CD4-positive, CD25-positive, alpha-beta regulatory T cell (primary cell): ENCODE measurements at places on chromosomes 11 and 22.
A peak's percentile ranks its signal among the peaks of the same experiment; 100 is the strongest.

DNA sequence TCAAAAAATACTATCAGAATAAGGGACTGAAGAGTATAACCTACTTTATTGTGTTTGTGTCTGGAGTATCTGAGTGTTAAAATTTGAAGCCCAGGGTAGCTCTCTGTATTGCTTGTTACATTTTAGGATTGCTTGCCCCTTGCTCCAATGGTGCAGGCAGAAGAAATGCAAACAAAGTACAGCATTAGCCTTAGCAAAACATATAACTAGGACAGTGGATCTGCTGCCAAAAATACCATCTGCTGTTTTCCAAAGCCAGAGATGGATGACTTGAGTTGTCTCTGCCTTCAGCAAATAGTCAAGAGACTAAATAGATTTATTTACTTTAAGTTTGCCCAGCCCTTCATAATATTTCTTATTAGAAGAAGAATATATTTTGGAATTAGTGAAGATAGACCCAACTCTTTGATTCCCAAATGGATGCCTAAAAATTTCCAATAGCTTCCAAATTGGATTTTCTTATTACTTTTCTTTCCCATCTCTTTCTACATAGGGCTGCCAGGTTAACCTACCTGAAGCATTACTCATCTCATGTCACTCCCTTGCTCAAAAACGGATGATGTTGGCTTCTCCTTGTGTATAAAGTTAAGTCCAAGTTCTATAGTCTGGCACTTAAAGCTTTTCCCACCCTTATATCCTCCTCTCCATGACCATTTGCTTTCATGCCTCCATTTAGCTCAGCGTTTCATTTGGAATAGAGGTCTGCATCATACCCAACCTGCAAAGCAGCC lies 66.3 kb downstream of the LDLRAD3 start:
- DNase-seq, result no peak

GRCh38 chr11:126133901-126134300 lies 71.2 kb upstream of the CDON start:
- no peak for DNase-seq

GRCh38 chr11:69595805-69596665 lies 44.9 kb upstream of the CCND1 start:
- no peak for DNase-seq

GRCh38 chr11:64407221-64407620 lies 48.3 kb downstream of the RPS6KA4 start:
- DNase-seq, result no peak

DNA sequence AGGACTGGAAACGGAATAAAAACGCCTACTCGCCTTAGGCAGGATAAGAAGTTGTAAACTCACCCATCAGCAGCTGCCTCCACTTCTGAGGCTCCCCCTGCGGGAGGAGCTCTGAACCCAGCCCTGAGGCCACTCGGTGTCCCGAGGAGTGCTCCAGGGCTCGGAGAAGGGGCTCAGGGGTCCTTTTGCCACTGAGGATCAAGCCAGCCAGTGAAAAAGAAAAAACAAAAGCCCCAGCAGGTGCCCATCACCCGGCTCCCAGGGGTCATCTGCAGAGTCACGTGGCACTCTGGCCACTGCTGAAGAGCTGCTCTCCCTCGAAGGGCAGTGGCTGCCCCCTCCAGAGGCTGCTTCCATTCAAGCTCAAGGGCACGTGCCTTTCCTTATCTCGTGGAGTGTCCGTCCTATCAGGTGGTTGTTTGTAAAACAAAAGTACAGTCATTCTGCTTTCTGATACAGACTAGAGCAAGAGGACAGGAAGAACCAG lies 29.0 kb downstream of the NUP50 start:
- DNase-seq, result no peak

GRCh38 chr11:32643526-32643925 lies 59.9 kb downstream of the EIF3M start:
- DNase-seq, result no peak

- no peak for DNase-seq
Measured at GRCh38 chr11:75402002-75402773, 2.9 kb downstream of the RPS3 start.

DNA sequence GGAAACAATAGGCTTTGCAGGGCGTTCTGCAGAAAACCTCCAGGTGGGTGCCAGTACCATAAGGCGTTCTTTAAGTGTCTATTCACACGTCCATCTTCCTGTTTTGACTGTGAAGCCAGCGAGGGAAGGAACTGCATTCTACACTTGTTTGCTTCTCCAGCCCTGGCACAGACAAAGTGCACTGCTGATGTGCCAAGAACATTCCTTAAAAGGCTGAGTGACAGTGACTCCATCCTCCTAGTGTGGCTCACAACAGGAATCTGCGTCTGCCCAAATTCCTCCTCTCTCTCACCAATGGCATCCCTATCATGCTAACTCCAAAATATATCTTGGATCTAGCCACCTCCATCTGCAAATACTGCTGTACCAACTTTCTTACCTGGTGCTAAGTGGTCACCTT lies 407.4 kb upstream of the SYN3 start:
- no peak for DNase-seq

- DNase-seq, result no peak
Measured at GRCh38 chr11:75591966-75592365, 29.9 kb downstream of the SERPINH1 start.

- no peak for DNase-seq
Measured at GRCh38 chr11:2498750-2499149, 53.9 kb downstream of the KCNQ1 start.

DNA sequence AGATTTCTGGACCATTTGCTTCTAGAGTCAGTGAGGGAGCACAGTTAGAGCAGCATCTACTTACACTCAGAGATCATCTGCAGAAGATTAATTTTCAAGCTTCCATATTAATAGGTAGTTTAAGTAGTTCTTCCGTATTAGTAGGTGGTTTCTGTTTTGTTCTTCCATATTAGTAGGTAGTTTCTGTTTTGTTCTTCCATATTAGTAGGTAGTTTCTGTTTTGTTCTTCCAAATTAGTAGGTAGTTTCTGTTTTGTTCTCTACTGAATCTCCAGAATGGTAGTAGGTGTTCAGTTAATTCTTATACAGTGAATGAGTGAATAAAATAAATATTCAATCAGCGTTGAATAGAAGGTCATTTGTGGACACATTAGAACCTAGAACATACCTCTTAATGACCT lies 175.7 kb downstream of the TMEM135 start:
- peak; percentile 5 for DNase-seq

DNA sequence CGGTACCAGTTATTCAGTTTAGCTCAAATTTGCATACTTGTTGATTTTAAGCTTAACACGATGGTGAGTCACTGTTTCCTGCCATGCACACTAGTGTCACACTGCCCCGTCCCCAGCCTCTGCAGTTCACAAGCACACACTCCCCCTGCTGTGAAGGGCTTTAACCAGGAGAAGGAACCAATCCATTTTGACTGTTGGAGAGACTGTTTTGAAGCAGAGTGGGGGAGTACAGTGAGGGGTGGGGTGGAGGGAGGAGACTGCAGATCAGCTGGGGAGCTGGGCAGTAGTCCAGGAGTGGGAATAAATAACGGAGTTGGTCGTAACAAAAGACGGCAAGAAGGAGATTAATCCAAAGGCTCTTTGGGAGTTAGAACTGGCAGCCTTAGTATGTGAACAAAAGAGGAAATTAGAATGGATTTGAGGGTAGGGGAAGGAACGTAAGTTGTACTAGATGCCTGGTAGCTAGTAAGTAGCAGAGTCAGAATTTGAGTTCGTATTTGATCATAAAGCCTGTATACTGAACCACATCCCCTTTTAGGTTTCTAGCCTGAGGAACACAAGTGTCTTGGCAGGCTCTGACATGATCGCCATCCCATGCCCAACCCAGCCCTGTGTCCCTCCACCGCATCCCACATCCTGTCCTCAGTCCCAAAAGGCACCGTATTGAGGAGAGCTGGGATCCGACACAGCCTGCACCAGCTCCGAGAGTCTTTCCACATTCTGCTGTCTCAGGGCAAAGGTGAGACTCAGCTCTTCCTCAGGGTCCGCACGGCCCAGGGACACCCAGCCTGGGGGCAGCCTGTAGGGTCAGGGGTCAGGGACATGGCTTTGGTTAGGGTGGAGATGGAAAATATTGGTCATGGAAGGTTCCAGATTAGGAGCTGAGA lies 862 bp downstream of the TPP1 start:
- DNase-seq, result peak; percentile 59

DNA sequence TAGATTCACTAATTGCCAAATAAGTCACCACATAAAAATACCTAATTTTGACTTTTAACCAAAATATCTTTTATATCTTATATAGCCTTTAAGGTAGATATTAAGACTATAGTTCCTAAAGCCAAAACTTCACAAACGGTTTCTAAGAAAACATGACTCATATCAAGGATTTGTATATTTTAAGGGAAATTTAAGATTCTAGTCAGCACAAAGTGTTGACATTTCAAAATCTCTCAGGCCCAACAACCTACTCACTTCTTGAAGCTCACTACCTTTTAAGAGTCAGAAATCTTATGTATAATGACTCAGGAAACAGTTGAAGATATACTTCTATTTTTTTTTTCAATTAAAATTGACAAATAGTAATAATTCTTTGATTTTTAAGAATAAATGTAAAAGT lies 221.9 kb downstream of the SBF2 start:
- DNase-seq, result no peak

- DNase-seq, result no peak
Measured at GRCh38 chr11:116890193-116890592, 52.8 kb upstream of the APOA1 start.

- no peak for DNase-seq
Measured at GRCh38 chr22:45270095-45271020, 14.4 kb upstream of the UPK3A start.

- no peak for DNase-seq
Measured at GRCh38 chr11:109018639-109019038, 353.8 kb downstream of the DDX10 start.

- DNase-seq, result no peak
Measured at GRCh38 chr11:73384125-73384441, 7.9 kb downstream of the RELT start.

- no peak for DNase-seq
Measured at GRCh38 chr11:77353131-77353530, 51.6 kb upstream of the GDPD4 start.

GRCh38 chr11:2580061-2580421 lies 119.8 kb downstream of the KCNQ1OT1 start:
- no peak for DNase-seq

DNA sequence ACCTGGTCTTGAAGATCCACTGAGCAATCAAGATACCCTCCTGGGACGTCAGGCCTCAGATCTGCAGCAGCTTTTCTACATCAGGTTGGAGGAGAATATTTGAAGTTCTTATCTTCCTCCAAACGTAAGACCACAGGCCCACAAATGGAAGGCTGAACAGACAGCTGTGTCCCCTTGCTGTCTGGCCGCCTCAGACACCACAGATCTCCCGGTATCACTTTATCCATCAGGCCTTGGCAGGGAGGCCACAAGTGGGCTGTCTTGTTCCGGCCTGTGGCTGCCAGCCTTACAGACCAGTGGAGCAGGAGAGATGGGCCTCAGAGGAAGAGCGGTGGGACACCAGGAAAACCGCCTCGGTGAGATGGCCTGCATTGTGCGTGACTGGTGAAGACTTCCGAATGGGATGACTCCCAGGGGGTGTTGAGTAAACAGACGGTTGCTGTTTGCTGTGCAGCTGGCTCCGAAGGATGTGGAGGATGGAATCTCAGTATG lies 15.9 kb downstream of the UBASH3B start:
- DNase-seq, result no peak

DNA sequence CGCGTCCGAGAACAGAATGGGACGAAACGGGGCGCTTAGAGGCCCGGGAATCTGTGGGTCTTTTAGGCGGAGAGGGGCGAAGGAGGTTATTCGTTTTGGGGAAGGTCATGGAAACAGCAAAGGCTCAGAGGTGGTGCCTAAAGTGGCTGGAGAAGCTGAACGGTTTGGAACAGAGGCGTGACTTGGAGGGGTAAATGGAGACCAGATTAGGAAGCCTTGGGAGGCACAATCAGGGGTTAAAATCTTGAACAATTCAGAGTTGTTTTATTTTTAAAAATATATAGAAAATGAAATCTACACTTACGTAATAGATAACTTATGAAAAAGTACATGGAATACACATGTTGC lies 247 bp upstream of the PLAAT5 start:
- no peak for DNase-seq

DNA sequence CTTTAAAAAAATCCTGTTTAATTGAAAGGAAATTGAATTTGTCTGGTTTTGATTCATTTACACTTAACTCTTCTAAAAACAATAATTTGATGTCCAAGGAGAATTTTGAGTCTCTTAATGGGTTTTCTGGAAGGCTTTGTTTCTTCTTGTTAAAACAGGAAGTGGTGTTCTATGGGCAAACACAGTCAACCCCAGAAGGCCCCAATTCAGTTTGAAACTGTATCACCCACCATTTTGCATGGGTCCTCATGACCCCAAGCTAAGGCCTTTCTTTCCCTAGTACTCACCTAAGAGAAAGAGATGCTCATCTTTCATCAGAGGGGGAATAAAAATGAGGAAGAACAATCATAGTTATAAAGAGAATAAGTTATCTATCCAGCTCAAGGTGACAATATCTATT lies 10.6 kb downstream of the FLI1 start:
- peak; percentile 40 for DNase-seq

GRCh38 chr22:17707526-17707925 lies 66.7 kb downstream of the BID start:
- no peak for DNase-seq

DNA sequence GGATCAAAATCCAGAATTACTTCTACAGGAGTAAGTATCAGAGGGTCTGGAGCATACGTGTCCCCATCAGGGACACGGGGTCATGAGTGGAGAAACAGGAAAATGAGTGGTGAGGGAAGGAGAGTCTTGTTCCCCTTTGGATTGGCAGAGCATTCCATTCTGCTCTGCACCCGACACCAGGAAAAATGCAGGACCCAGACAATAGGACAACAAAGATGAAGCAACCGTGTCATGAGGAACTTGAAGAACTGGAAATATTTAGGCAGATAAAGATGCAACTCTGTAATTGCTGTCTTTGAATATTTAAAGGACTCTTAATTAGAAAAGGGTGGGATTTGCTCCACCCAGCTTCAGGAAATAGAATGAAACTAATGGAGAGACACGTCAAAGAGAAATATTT lies 89.0 kb upstream of the BLID start:
- DNase-seq, result no peak

GRCh38 chr11:68896171-68896959 lies 7.3 kb downstream of the MRPL21 start:
- DNase-seq, result no peak

DNA sequence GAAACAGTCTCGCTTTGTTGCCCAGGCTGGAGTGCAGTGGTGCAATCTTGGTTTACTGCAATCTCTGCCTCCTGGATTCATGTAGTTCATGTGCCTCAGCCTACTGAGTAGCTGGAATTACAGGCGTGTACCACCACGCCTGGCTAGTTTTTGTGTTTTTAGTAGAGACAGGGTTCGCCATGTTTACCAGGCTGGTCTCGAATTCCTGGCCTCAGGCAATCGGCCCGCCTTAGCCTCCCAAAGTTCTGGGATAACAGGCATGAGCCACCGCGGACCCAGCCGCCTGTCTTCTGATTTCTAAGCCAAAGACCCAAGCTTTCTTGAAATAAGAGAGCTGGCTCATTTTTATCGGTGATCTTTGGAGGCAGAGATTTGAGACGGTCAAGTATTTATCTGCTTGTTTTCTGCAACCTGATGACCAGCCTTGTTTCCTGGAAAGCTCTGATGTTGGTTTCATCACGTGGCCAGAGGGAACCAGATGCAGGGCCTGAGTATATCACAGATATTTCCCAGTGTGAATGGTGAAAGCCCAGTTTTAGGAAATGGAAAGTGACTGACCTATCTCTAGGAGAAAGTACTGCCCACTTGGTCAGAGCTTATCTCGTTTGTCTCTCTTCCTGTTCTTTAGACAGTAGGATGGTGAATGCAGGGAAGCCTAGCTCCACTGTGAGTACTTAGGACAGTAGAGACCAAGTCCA lies 5.7 kb upstream of the SIDT2 start:
- DNase-seq, result no peak

- no peak for DNase-seq
Measured at GRCh38 chr11:20821046-20821445, 151.7 kb downstream of the NELL1 start.

GRCh38 chr11:75371949-75372876 lies 20.8 kb upstream of the ARRB1 start:
- DNase-seq, result no peak
